ENCODE measurements at places on chromosomes 5 and 9.

GRCh38 chr9:9215050-9215449, 1397.8 kb downstream of the PTPRD start:
- ATAC-seq: no peak

DNA sequence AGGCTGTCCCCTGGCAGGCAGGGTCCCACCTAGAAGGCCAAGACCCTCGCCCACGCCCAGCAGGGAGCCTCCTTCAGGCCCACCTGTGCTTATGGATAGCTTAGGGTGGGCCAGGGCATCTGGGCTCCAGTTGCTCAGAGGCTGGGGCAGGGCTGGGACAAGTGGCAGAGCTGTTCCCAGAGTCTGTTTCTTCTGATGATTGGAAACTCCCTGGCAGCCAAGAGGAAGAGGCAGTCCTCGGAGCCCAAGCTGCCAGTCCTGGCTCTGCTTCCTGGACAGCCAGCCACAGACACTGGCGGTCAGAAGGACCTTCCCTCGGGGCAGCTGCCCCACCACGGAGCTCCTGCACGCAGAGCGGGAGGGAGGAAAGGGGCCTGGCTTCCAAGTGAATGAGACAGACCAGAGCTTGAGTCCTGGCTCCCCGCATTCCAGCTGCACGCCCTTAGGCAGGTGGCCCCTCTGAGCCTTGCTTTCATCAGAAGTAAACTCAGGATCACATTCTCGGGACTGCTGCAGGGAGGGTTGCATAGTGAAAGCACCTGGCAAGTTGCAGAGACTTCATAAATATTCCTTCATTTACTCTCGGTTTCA, 37.9 kb upstream of the GABRP start:
- peak; percentile 64 for ATAC-seq

- ATAC-seq: no peak
These were observed 84.2 kb downstream of the TRPM6 start for GRCh38 chr9:74803376-74804017.

GRCh38 chr9:114691046-114691955, 9.3 kb upstream of the TEX48 start:
- ATAC-seq: peak; percentile 91

- no peak for ATAC-seq
These were observed 19.4 kb downstream of the RAB14 start for GRCh38 chr9:121182101-121182836.

DNA sequence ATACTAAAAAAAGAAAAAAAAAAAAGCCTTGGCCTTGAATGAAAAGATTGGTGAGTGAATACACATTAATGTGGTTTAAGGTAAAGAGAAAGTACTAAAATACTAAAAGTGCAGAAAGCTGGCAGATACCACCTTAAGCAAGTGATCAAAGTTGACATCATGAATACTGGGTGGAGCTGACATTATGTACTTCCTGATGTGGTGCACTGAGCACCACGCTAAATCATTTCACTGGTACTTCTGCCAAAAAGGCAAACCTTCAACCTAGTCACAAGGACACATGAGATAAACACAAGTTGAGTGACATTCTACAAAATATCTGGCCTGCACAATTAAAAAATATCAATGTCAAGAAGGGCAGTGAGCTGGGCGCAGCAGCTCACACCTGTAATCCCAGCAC, 33.8 kb upstream of the PANK3 start:
- ATAC-seq: no peak

GRCh38 chr5:149251546-149251945, 20.1 kb upstream of the AFAP1L1 start:
- ATAC-seq: no peak

DNA sequence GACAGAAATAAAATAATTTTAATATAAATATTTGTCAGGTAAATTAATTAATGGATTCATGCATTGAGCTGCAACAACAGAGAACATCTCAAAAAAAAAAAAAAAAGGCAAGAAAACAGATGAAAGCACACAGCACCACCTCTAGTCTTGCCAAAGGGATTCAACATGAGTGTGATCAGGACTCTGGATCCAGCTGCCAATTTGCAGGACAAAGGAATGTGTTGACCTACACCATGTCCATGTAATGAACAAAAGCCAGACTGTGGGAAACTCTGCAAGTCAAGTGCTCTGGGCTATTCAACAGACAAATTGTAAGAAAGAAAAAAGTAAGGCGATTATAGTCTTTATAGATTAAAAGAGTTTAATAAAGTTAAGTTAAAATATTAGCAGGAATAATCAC, 769.3 kb downstream of the TLR4 start:
- ATAC-seq: no peak

- ATAC-seq: no peak
These were observed 48.3 kb downstream of the MRPS27 start for GRCh38 chr5:72271702-72272101.

- ATAC-seq: no peak
These were observed 98.7 kb downstream of the SLC24A2 start for GRCh38 chr9:19690128-19690527.

GRCh38 chr9:107635803-107636174, 146.2 kb upstream of the KLF4 start:
- no peak for ATAC-seq

- no peak for ATAC-seq
These were observed 5.1 kb downstream of the TGFBI start for GRCh38 chr5:136033848-136034247.

DNA sequence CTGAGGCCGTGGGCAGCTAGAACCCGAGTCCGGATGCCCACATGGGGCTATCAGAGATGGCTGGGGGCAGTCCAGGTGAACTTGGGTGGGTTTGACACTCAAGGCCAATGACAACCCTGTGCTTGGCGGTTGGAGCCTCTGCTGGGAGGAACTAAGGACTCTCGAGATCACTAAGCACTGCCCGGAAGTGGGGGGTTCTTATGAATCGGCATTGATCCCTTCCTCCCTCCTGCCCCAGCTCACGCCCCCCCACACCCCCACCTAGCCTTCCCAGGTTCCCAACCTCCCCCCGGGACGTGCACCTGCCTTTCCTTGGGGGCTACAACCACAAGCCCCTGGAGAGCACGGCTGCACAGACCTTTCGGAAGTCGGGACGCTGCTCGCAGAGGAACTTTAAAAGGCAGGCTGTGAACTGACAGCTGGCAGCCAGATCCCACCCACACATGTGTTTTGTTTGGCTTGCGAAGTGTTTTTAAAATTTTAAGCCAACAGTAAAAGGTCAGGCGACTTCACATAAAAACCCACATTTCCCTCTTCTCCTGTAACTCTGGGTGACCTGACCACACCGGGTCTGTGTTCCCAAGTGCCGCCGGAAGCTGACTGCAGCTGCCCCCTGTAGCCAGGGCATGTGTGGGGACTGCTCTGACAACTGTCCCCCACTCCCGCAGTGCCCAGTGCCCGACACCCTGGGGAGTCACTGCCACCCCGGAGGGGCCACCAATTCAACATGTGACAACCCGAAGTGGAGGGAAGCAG, 5.1 kb upstream of the RALGDS start:
- ATAC-seq: no peak

DNA sequence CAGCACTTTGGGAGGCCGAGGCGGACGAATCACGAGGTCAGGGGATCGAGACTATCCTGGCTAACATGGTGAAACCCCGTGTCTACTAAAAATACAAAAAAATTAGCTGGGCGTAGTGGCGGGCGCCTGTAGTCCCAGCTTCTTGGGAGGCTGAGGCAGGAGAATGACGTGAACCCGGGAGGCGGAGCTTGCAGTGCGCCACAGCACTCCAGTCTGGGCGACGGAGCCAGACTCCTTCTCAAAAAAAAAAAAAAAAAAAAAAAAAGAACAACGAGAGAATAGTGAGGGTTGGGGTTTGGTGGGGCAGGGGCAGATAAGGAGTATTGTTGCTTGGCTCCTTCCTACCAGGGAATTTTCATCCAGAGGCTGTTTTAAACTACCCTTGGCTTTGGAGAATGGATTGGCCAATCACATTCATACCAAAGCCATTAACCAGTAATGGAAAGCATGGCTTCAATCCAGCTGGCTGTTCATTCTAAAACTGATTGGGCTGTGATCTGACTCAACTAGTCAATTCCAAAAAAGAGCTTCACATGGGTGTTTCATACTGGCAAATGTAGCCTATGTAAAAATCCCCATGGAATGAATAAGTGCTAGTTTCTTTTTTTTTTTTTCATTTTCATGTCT, 64.4 kb downstream of the PLCXD3 start:
- no peak for ATAC-seq

- ATAC-seq: no peak
These were observed 2188.5 kb upstream of the WWC1 start for GRCh38 chr5:166102947-166103346.

DNA sequence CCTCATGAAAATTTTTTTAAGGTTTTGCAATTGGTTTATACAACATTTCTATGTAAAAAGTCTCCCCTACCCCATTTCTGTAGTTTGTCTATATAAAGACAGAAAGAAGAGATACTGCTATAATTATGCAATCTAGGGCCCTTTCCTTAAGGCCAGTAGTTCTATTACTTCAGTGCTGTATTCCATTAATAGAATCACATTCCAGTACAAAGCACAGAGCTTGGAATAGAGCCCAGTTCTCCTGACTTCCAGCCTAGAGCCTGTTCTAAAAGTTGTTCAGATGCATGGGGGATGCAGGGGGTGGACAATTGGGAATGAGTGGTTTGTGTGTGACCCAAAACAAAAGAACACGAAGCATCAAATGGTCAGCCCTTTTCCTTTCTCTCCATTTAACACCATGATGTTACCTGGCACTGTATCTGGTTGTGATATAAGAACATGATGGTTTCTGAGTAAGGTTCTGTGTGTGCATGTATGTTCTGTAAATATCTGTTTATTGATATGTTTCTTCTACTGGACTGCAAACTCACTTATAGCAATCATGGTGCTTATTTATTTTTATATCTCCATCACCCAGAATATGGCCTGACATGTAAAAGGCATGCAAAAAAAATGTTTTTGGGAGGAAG, 8.2 kb upstream of the GRAMD2B start:
- peak; percentile 98 for ATAC-seq

Data from SK-N-SH treated with all-trans-retinoic acid at 6 μM for 48 hours (cell line).